ENCODE measurements at places on chromosomes 1 and 21.

- no peak for DNase-seq
Observed at GRCh38 chr1:19283891-19284290, 4.7 kb downstream of the AKR7A3 start.

DNA sequence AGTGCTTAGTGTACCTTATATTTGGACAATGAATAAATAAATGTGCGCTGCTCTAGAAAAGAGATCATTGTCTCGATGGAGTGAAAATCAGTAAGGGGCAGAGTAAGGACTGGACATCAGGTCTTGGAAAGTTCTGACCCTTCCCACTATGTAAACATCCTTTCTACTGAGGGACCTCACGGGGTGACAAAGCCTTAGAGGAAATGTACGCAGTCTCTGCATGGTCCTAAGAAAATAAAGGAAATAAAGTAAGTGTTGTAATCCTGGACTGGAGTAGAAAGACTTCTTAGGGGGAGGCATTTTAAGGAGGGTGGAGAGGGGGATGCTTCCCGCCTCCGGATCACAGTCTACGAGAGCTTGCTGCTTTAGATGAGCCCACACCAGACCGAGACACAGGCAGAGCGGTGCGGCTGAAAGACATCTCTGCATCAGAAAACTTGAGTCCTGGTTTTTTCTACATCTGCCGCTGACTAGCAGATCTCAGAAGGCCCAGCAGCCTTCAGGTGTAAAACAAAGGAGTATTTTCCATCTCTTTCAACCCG is 22.3 kb upstream of the GPR137B start:
- DNase-seq, result no peak

GRCh38 chr1:36187800-36188593 is 32.0 kb downstream of the MAP7D1 start:
- DNase-seq, result peak; percentile 85

DNA sequence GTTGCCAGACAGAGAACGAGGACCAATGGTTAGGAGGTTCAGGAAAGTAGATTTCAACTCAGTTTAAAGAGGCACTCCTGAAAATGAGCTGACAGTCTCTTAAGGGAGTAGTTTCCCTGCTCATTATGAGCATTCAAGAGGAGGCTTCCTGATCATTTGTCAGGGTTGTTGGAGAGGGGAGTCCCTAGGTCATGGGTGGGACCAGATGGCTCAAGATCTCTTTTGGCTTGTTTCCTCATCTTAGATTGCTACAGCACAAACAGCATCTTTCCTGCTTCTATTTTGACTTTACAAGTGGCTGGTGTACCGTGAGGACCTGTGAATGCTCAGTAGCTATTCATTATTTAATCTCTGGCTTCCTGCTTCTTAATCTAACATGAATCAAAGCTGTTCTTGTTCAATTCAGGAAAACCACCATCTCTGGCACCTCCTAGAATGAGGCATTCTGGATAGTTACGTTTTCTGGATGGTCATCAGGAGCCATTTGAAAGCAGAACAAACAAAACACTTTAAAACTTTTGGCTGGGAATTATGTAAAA is 47.6 kb downstream of the PEX14 start:
- no peak for DNase-seq

- no peak for DNase-seq
Observed at GRCh38 chr1:210764536-210764935, 369.4 kb downstream of the KCNH1 start.

- DNase-seq, result no peak
Observed at GRCh38 chr1:209522826-209523225, 60.7 kb upstream of the CAMK1G start.

- no peak for DNase-seq
Observed at GRCh38 chr1:119114786-119115185, 25.7 kb downstream of the WARS2 start.

Measured in CD4-positive, alpha-beta T cell treated with Interleukin-6 at 100 ng/mL for 8 hours (primary cell).